ENCODE measurements at places on chromosomes 1 and 21. TPM values are rescaled to one million over a fixed set of nuclear protein-coding genes. Genes with fewer than 3 reads are reported as not detected.

Gene SPRR2D
- total RNA-seq: not detected

Gene LYPLA2
- 25.3 TPM for total RNA-seq

Gene TLCD4
- total RNA-seq: 0.78 TPM

Gene OR2M3
- not detected for total RNA-seq

Gene MOB3C
- total RNA-seq: 20.2 TPM

Gene NHLH1
- total RNA-seq: not detected

Gene SLC1A7
- total RNA-seq: 0.12 TPM

Gene ANGPTL3
- not detected for total RNA-seq

Gene ATP8B2
- total RNA-seq: 93.0 TPM

Gene SPRR2A
- not detected for total RNA-seq

Gene KCNE2
- total RNA-seq: not detected

Gene GBP5
- total RNA-seq: 0.05 TPM

Gene SPRR2E
- not detected for total RNA-seq

Gene CFAP141
- total RNA-seq: not detected

Gene LHX8
- total RNA-seq: not detected

Gene TTLL10
- total RNA-seq: not detected

Gene POLR3C
- 22.8 TPM for total RNA-seq

Gene ZNF496
- total RNA-seq: 37.9 TPM

Gene RAB25
- total RNA-seq: not detected

Gene CSRP1
- 536 TPM for total RNA-seq

Gene PAQR6
- total RNA-seq: 0.37 TPM

Gene CHML
- total RNA-seq: 1.7 TPM

Gene FMO5
- total RNA-seq: 0.93 TPM

Gene SPATA46
- total RNA-seq: not detected

Gene INKA2
- 7.9 TPM for total RNA-seq

Gene CFAP74
- not detected for total RNA-seq

Gene NMNAT2
- total RNA-seq: 7.9 TPM

Gene BCL10
- total RNA-seq: 15.7 TPM

Gene GLMN
- total RNA-seq: 6.1 TPM

Gene DMRTA2
- total RNA-seq: not detected

Gene LRRC39
- 0.37 TPM for total RNA-seq

Gene TMCC2
- 2.3 TPM for total RNA-seq

Gene FAM163A
- not detected for total RNA-seq

Gene GUCA2B
- total RNA-seq: not detected

Gene MAP1LC3C
- not detected for total RNA-seq

Gene COPA
- 165 TPM for total RNA-seq

Gene STYXL2
- total RNA-seq: not detected

Gene ARHGAP29
- 40.2 TPM for total RNA-seq

Gene LIN28A
- total RNA-seq: not detected

Gene SPATA17
- 0.37 TPM for total RNA-seq

Gene GSTM5
- total RNA-seq: 4.4 TPM

Gene MAP10
- total RNA-seq: 1.4 TPM

Gene DCST2
- total RNA-seq: 0.06 TPM

Gene PODN
- 59.5 TPM for total RNA-seq

Gene PAPPA2
- total RNA-seq: 0.31 TPM

Gene SMIM1
- 2.1 TPM for total RNA-seq

Gene RORC
- total RNA-seq: not detected

Gene TIAM1
- total RNA-seq: 20.1 TPM

Gene JAM2
- 1.4 TPM for total RNA-seq

Gene C1QB
- total RNA-seq: not detected

Gene TIE1
- total RNA-seq: 3.3 TPM

Gene NUP133
- 28.3 TPM for total RNA-seq

Gene DMRTB1
- not detected for total RNA-seq

Gene ABCA4
- total RNA-seq: 0.59 TPM

Gene TAF13
- 48.9 TPM for total RNA-seq

Gene CAPN9
- total RNA-seq: not detected

Gene OR2AK2
- not detected for total RNA-seq

Gene SLC2A1
- 135 TPM for total RNA-seq

Gene UBR4
- 78.3 TPM for total RNA-seq

Gene LGR6
- total RNA-seq: not detected

All from cardiac ventricle fibroblast (primary cell).